ENCODE measurements at places on chromosomes 5 and 9. TPM values are rescaled to one million over a fixed set of nuclear protein-coding genes. Genes with fewer than 3 reads are reported as not detected.

DNA sequence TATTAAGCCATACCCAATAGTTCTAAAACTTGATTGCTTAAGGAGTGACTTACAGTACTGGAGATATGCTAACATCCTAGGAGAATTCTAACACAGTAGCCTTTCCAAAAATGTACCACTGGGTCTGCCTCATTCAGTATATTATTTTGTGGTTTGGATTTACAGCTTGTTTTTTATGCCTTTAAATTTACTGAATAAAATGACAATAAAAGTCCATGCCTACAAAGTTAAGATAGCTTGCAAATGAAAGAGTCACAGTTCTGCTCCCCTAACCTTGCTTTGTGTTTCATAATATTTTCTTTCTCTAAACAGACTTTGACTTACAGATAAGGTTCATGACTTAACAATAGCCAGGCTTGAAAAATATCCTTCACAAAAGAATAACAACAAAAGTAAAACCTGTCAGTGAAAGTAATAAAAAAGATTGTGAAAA lies 951.1 kb upstream of the NUDT12 start:
- no peak for DNase-seq

DNA sequence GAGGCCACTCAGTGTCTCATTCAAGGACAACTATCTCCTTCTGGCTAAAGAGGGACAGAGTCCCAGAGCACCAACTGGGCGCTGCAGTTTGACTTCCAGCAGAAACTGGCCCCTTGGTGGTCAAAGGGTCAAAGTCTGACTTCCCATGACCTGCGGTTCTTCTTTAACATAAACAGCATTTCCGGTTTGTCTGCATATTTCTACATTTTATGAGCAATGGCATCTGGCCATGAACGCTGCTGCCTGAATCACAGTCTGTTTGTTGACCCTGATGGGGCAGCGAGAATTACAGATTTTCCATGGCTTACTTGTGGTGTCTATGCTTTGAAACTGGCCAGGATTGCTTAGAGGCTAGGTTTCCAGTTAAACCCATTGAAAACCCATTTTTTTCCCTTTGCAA lies 1.3 kb downstream of the TNFSF15 start:
- DNase-seq = peak; percentile 54

DNA sequence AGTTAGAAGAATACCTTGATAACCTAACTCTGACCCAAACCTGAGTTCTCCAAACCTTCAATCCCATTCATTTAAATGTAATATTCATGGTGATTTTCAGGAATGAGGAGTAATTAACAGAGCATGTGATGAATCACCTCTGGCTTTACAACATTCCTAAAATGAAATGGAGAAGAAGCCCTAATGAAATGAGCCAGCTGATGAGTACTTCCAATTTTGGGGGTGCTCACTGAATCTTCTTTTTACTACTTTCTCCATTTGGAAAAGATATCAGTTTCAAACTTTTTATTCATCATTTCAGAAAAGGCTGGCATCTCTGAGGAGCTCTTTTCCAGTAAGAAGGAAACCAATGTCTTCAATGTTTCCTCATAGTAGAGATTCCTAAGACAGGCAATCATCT lies 2.9 kb upstream of the SPINK5 start:
- no peak for DNase-seq

DNA sequence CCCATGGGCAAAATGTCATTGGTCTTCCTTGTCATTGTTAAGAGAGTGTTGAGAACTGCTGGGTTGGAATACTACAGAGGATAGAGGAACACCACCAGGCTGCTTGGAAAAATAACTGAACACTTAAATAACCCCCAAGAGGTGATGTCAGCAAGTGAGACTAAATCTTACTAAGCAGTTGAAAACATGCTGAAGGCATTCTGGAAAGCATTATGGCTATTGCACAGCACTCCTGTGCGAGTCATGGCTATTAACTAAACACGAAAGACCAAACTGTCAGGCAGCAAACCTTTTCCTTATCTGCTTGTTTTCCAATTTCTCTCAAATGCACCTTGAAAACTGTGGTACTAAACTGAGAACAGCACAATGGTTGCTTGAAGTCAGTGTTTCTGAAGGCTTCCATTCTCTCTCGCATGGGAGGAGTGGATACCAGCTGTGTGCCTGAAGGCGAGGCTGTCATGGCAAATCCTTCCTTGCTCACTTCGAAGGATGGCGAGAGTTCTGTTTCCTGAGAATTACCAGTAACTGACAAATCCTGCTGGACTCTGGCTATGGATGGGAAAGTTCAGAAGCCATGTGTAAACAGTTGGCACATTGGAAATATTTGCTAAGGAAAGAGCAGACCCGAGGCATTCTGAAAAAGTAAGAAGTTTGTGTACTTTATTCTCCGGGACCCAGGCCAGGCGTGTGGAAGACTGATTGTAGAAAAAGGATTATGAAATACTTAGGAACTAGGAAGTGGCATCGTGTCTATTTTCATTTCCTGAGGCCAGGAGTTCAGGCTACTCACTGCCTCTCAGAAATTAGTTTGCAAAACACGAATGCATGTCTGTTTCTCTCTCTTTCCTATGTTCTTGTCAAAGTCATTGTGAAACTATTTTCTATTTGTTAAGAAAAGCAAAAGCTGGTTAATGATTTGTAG lies 182.1 kb downstream of the DMRT2 start:
- peak; percentile 88 for DNase-seq

DNA sequence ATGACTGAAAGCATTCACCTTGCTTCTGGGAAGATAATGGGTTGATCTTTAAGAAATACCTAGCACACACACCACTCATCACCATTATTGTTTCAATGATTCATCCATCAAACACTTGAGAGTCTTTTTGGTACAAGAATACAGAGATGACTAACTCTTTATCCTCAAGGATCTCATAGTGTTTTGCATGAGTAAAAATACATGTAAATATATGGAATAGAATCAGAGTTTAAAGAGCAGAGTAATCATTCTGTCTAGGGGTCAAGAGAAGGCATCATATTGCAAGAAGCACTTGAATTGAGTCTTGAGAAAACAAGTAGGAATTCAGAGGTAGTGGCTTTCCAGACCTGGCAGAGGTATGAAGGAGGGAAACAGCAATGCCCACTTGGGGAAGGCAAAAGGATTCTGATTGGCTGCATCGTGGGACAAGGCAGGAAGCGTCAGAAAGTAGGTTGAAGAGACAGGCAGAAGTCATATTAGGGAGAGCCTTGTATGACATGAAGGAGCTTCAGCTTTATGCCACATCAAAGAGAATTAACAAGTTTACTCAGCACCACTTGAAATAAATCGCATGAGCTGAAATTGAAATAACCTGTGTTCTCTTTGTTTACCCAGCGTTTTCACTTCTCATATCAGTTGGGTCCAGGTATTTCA lies 542.5 kb downstream of the TLE1 start:
- DNase-seq = no peak

DNA sequence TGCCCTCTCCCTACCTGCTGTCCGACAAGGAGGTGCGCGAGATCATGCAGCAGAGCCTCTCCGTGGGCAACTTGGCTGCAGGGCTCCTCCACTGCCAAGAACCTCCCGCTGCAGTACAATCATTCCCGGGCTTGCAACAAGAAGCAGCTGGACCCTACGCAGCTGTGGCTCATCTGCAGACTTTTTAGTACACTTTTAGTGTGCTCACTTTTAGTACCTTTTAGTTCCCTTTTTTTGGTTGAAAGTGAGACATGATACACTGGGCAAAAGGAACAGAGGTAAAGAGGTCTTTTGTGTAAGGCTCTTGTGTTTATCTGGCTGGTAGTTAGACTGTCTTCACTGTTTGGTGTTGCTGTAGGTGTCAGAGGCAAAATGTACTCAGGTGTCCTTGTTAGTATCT lies 58.1 kb upstream of the SPTLC1 start:
- no peak for DNase-seq

- no peak for DNase-seq
Measured at GRCh38 chr9:116383936-116384335, 230.3 kb downstream of the PAPPA start.

GRCh38 chr5:72107901-72108201 lies 576 bp downstream of the MAP1B start:
- no peak for DNase-seq

DNA sequence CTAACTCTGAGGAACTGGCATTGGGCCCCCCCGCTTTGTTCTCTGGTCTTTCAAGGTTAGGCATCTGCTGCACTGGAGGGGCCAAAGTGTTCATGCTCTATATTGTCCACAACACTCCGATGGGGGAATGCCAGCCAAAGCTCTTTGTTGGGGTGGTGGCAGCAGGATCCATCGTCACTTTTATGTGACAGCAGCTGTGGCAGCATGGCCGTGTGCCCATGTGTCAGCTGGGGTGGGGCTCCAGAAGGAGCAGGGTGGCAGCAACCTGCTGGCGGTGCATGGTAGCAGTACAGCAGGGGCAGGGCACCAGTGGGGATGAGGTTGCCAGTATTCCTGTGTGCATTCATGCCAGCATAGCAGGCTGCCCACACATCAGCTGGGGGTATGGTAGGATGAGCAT lies 28.2 kb downstream of the ITGA2 start:
- DNase-seq = no peak

ACSL6 gene
- total RNA-seq = 2.1 TPM

PDCD1LG2 gene
- 0.99 TPM for total RNA-seq

CFAP90 gene
- total RNA-seq = 10.2 TPM

FBLL1 gene
- total RNA-seq = 2.3 TPM

All from body of pancreas (tissue), 4 donors.